ENCODE measurements at places on chromosomes 2 and 18.

DNA sequence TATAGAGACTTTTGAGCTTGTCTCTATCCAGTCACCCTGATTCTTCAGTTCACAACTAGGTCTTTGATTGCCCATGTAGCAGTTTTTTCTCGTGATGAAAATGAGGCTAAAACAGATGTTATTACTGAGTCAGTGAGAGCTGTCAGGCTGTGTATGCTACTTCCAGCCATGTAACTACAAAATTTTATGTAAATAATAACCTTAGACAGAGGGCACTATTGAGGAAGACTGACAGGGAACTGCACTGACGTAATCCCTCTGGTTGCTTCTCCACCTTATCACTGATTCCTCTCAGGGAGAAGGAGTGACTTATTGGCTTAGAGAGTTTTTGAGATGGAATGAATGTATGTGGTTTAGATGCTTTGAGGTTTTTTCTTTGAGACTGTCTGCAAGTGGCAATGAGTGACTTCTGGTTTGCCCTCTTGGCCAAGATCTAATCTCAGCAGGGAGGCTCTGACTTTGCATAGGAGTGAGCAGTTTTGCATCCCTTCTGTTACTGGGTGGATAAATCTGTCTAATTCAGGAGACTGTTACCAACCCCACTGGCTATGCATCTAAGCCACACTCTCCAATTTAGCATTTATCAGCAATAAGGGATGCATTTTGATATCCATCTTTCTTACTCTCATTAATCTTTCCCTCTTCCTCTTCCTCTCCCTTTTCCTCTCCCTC lies 555.2 kb upstream of the FANCL start:
- peak; percentile 4 for DNase-seq

- DNase-seq: peak; percentile 72
Measured at GRCh38 chr2:63614448-63614968, 25.7 kb downstream of the MDH1 start.

GRCh38 chr2:3195641-3196476 lies 181.8 kb downstream of the EIPR1 start:
- DNase-seq: no peak

DNA sequence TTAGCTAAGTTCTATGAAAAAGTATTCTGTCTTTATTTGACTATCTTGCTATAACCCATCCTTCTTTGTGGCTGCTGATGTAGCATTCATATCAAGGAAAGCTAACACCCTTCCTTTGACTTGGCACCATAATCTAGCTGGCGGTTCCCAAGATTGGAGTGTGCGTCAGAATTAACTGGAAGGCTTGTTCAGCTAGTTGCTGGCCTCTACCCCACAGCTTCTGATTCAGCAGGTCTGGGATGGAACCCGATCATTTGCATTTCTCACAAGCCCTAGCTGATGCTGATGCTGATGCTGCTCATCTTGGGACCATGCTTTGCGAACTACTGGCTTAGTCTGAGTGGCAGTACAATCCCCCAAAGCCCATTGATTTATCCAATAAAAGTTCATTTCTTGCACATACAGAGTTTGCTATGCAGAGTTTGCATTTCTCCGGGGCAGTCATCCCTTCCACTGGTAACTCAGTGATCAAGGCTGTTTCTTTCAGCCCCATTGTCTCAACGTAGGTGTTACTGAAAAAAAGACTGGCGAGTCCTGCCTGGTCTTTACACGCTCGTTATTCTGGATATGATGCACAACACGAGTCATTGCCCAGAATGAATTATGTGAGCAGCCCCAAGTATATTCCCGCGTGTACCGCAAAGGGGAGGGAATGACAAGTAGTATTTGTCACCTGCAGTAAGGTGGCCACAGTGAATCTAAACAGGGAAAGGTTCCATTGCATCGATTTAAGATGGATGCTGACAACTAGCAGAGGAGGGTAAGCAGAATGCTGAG lies 96.5 kb downstream of the ZNF532 start:
- no peak for DNase-seq

GRCh38 chr18:6648581-6648980 lies 80.9 kb upstream of the ARHGAP28 start:
- DNase-seq: no peak

GRCh38 chr2:200756618-200757321 lies 54.9 kb upstream of the BZW1 start:
- peak; percentile 80 for DNase-seq

All from fibroblast of skin of back (primary cell).